Stomach (tissue), 19 donors: ENCODE measurements at places on chromosomes 12 and 14. TPM values are rescaled to one million over a fixed set of nuclear protein-coding genes. Genes with fewer than 3 reads are reported as not detected.

The GPX2 gene
- total RNA-seq: 33.9 TPM

The ANKRD9 gene
- 72.4 TPM for total RNA-seq

The TPPP2 gene
- not detected for total RNA-seq

The TSPAN19 gene
- total RNA-seq: not detected

The NT5DC3 gene
- total RNA-seq: 7.6 TPM

The RAD9B gene
- 0.73 TPM for total RNA-seq

The KRT5 gene
- 0.89 TPM for total RNA-seq

The DCN gene
- 743 TPM for total RNA-seq

The HAL gene
- total RNA-seq: 85.8 TPM
